ENCODE measurements at places on chromosomes 12 and 14.

- H3K27ac ChIP-seq = no peak overlapping the region
- H3K4me1 ChIP-seq = no peaks in the 10 kb centered on the region
- H3K27me3 ChIP-seq = no peaks in the 10 kb centered on the region
- H3K36me3 ChIP-seq = no peaks in the 10 kb centered on the region
- H3K4me3 ChIP-seq = no peak overlapping the region
Observed at GRCh38 chr12:93031028-93031427, 101.9 kb upstream of the EEA1 start.

DNA sequence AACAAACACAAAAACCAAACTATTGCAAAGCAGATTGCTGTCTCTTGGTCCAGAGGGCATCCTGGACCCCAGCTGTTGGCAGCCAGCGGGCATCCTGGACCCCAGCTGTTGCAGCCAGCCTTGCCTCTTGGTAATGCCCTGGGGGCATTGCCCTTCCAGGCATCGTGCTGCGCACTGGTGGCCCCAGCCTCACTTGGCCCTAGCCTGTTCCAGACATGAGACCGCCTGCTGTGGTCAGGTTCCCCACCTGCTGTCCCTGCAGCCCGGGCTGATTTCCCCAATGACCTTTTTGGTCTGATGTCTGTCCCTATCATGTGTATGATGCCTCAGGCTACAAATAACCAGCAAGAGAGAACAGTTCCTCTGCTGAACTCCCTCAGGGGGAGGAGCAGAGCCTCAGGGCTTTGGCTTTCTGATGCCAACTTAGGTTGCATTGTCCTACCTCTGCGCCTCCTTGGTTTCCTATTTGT lies 20.8 kb downstream of the MLXIP start:
- peak overlapping the region; percentile 87 for H3K27ac ChIP-seq
- no peak overlapping the region for H3K4me3 ChIP-seq
- no peaks in the 10 kb centered on the region for H3K4me1 ChIP-seq
- DNase-seq = no peak
- no peaks in the 10 kb centered on the region for H3K36me3 ChIP-seq

- H3K4me3 ChIP-seq = no peak overlapping the region
- H3K36me3 ChIP-seq = no peaks in the 10 kb centered on the region
- no peaks in the 10 kb centered on the region for H3K4me1 ChIP-seq
- no peaks in the 10 kb centered on the region for H3K27me3 ChIP-seq
- no peak for DNase-seq
Observed at GRCh38 chr14:72839753-72840607, 53.9 kb downstream of the DPF3 start.

DNA sequence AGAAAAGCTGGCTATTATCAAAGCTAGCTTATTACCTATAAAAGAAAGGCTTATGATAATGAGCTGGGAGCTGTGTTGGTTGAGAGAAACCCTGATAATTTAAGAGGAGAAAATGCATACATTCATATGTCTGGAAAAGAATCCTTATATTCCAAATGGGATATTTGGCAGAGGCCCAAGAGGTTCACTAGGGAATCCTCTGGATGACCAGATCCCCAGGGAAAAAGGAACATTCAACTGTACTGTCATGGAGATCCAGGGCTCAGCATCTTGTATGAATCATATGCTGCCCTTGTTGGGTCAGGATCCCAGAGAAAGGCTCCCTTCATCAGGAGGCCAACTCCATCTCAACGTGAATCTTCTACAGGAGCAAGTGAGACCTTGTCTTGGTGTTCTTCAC lies 16.6 kb upstream of the FBXO34 start:
- H3K27me3 ChIP-seq = no peaks in the 10 kb centered on the region
- no peaks in the 10 kb centered on the region for H3K36me3 ChIP-seq
- DNase-seq = no peak
- no peak overlapping the region for H3K27ac ChIP-seq

GRCh38 chr12:121613462-121613861 lies 12.9 kb upstream of the ORAI1 start:
- no peaks in the 10 kb centered on the region for H3K36me3 ChIP-seq
- DNase-seq = no peak
- H3K27me3 ChIP-seq = no peaks in the 10 kb centered on the region
- no peaks in the 10 kb centered on the region for H3K4me1 ChIP-seq

Measured in breast epithelium (tissue), 4 donors.